ENCODE measurements at places on chromosomes 12 and 14.

GRCh38 chr12:116172224-116172849, 105.2 kb downstream of the MED13L start:
- DNase-seq, result no peak

DNA sequence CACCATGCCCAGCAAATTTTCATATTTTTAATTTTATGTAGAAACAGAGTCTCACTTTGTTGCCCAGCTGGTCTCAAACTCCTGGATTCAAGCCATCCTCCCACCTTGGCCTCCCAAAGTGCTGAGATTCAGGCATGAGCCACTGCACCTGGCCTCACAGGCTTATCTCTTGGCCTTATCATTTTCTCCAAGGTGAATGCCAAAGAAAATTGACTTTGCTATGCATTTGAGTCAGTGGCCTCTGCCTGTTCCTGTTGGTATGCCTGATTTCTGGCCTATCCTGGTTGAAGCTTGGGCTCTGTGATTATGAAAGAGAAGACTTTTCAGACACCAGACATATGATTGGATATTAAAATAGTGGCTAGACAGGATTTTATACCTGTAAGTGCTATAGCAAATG, 34.2 kb downstream of the MANSC1 start:
- DNase-seq, result no peak

GRCh38 chr12:98745578-98746391, 100.7 kb downstream of the APAF1 start:
- no peak for DNase-seq

- DNase-seq, result no peak
Measured at GRCh38 chr12:81541121-81541520, 218.0 kb downstream of the PPFIA2 start.

- DNase-seq, result no peak
Measured at GRCh38 chr12:62673028-62673815, 206.6 kb downstream of the MON2 start.

DNA sequence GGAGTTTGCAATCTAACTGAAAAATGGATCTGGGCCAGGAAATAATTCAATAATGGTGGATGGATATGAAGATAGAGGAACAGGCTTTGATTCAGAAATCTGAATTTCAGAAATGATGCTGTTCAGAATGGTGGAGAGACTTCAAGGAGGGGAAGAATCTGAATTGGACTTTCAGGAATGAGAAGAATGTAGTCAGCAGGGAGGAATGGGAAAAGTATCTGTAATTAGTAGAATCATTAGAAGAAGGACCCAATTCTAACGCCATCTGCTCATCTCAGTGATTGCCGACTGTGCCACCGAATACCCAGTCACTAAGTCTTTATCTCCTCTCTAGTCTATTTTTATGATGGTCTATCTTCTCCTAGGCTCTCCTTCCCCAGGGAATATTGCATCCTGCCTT, 363.2 kb downstream of the GALC start:
- DNase-seq, result no peak

DNA sequence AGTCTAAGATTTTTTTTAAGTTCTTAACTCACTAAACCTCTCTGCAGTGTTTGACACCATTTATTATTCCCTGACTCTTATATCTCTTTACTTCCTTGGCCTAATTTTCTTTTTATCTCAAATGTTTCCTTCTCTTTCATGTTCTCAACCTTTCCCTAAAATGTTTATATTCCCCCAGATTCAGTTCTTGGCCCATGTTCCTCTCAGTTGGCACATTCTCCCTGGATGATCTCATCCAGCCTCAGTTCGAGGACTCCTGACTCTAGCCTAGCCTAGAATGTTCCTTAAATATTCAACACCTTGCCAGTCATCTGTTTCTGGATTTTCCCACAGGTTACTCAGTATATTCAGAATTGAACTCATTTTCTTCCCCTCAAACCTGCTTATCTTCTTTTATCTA, 81.3 kb downstream of the SCN8A start:
- no peak for DNase-seq

GRCh38 chr14:28102814-28103213, 663.8 kb upstream of the FOXG1 start:
- no peak for DNase-seq

DNA sequence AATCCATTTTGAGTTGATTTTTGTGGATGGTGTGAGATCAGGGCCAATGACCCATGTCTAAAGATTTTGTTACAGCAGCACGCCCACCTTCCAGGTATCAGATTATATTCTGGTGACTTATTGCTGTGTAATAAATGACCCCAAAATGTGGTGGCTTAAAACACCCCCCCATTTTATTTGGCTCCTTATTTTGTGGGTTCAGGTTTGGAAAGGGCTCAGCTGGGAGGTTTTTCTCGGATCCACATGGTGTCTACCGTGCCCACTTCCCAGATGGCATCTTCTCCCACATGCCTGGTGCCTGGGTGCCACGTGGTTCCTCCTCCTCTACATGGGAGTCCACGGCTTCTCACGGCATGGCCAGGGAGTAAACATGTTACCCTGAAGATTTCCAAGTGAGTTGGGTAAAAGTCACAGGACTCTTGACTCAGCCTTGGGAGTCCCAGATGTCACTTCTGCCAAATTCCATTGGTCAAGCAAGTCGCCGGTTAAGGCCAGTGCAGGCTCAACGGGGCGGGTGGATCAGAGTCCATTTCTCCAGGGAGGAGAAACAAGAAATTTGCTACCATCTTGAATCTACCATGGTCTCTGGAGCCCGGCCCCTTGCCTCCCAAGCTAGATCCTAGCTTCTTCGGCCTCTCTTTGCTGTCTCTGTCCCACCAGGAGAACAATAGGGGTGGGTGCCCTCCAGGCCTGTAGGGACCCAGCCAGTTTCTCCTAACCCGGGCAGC, 214.3 kb downstream of the KIF26A start:
- DNase-seq, result peak; percentile 29

DNA sequence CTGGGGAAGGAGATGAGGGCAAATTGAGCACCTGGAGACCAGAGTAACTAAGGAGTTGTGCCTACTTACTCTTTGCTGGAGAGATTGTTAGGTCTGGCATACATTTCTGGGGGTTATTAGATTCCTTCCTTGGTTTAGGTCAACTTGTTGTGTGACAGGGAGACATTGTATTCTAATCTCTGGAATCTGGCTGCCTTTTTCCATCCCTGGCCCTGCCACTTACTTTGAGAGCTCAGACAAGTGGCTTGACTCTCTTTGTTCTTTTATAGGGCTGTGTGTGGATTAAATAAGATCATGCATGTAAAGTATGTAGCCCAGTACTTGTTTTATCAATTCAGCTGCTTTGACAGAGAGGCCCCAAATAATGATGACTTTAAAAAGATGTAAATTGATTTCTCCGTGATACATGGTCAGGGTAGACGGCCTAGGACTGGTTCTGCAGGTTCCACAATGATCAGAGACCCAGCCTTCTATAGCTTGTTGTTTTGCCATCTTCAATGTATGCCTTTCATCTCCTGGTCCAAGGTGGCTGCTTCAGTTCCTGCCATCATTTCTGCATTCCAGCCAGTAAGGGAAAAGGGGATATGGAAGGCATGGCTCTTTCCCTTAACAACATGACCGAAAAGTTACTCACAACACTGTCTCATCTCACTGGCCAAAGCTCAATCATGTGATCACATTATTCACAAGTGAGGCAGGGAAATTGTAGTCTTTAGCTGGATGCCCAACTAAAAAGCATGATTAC, 72.6 kb downstream of the CHST11 start:
- no peak for DNase-seq
